ENCODE measurements at places on chromosomes 6 and 20.

- no peak for DNase-seq
Observed at GRCh38 chr20:17471606-17472187, 59.5 kb downstream of the BFSP1 start.

GRCh38 chr6:119584088-119584487, 234.5 kb upstream of the MAN1A1 start:
- no peak for DNase-seq

- DNase-seq, result peak; percentile 71
Observed at GRCh38 chr6:134123666-134124208, 71.3 kb upstream of the SLC2A12 start.

DNA sequence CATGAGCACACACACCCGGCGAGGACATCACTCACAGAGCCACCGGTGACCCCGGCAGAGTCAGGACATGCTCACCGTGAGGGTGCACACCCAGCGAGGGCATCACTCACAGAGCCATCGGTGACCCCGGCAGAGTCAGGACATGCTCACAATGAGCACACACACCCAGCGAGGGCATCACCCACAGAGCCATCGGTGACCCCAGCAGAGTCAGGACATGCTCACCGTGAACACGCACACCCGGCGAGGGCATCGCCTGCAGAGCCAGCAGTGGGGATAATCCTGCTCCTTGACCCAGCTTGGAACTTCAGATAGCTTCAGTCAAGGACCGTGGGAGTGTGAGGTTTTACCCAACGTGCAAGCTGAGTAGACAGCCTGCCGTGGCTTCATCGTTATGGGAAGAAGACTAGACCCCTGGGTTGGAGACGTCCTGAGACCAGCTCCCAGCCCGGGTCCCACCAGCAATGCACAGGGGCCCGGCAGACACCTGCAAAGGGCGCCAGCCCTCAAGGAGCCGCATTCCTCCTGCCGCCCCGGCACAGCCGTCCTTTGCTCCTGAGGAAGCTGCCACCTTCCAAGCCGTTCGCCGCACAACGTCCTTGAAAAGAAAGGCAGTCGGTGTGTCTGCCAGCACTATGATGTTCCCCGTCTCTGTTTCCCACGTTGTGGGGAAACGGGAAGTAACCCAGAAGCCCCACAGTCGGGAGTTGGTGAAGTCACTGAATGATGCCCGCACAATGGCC, 192.3 kb downstream of the DLL1 start:
- DNase-seq, result no peak

DNA sequence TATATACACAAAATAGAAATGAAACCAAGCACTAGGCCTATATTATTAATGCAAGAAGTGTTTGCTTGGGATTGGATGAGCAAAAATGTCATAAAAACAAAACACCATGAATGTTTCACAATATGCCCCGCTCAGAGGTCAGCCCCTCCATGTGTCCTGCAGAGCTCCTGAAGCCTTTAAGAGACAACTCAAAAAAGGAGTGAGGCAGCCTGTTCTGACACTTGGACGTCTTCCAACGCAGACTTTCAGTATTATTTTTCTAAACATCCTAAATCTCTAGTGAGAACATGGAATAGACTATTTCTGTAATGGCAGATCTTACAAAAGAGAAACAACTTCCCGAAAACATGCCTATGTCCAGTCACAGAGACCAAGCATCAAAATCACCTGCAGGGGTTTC, 322.6 kb downstream of the PRKN start:
- no peak for DNase-seq

- DNase-seq, result peak; percentile 88
Observed at GRCh38 chr20:60254901-60255411, 296.7 kb downstream of the CDH26 start.

GRCh38 chr6:114581293-114581692, 238.5 kb upstream of the HS3ST5 start:
- DNase-seq, result no peak

- peak; percentile 1 for DNase-seq
Observed at GRCh38 chr6:161561908-161562307, 288.0 kb upstream of the AGPAT4 start.

GRCh38 chr20:24782801-24783630, 166.1 kb upstream of the CST7 start:
- DNase-seq, result no peak

DNA sequence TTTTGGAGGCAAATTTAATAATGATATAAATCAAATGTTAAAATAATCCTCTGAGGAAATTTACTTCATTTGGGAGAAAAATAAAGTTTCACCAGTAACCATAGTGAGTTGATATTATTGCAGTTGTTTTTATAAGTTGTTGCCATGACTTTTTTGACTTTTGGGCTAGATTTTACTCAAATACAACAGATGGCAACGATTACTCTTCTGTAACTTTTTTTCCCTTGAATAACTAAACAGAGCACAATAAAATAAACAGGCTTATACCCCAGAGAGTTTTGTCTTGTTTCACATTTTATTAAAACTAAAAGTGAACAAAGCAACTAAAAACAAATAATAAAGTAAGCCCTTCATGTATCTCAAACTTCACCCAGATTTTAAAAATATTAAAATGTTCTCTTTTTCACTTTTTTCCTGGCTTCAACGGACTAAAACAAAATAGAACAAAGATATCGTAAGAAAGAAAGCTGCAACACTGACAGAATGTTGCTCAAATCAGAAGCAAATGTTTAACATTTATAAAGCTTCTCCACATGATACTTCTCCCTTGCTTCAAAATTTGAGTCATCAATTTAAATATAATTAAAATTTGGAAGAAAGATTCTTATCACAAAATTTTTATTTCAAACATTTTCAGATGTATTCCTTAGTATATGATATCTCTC, 42.5 kb upstream of the BMP5 start:
- DNase-seq, result peak; percentile 22

GRCh38 chr6:104540743-104541142, 319.0 kb downstream of the HACE1 start:
- DNase-seq, result peak; percentile 98

- DNase-seq, result no peak
Observed at GRCh38 chr6:156396791-156397418, 380.3 kb upstream of the ARID1B start.

DNA sequence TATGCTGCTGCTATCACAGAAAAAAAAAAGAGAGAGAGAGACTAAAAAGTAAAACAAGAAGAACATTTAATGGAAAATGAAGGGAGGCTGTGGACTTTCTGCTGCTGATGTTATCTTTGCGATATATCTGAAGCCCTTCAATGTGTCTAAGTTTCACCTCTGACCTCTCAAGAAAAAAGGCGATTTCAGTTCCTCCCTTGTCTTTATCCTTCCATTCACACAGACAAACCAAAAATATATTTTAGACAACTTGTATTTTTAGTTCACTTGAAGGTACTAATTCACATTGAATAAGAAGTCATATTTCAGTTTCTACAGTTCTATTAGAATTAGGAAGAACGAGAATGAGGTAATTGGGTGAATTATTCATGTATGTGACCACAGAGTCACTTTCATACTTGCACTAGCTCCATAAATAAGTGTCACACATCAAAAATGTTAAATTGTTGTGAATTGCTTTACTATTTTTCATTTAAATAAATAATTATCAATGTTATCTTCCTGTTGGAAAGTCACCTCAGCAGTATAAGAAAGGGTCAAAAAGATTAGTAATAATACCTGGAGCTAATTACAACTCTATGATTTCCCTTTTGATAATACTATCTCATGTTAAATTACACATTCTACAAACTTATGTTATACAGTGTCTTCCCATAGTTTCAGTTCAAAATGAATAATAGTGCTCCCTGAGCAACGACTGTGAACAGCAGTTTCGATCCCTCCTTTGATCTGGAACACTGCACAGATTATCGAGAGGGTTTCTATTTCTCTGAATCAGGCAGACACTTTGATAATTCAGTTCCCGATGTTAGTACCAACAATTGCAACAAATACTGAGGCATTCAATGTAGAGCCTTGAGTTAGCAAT, 85.2 kb upstream of the PLCB4 start:
- no peak for DNase-seq

Data from EH (cell line).